Non-pigmented ciliary epithelial cell (primary cell): ENCODE measurements at places on chromosomes 1 and 21.

DNA sequence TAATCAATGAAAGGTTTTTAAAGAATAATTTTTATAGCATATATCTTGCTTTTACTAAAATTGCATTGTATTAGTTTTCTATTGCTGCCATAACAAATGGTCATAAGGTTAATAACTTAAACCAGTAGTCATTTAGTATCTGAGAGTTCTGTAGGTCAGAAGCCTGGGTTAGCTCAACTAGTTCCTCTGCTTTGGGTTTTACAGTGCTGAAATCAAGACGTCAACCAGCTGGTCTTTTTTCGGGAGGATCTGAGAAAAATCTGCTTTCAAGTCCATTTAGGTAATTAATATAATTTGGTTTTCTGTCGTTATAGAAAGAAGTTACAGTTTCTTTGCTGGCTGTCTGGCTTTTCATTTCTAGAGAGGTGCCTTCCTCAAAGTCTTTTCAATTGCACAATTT, 577.7 kb downstream of the MRPL39 start:
- DNase-seq, result no peak

- DNase-seq, result no peak
These were observed 18.4 kb downstream of the CCT3 start for GRCh38 chr1:156319664-156320063.

DNA sequence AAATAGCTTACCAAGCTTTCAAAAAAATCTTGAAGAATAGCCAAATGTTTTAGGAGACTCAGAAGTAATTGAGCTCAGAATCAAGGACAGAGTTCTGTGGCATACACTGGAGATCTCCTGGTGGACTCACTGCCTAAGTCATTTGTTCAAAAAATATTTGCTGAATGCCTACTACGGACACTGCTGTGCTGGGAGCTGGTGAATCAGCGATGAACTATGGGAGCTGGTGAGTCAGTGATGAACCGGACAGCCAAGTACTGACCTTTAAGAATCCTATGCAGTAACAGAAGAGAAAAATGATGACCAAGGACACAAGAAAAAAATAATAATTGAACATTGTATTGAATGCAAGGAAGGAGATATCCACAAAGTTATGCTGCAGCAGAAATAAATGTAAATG, 717.9 kb upstream of the CXADR start:
- DNase-seq, result peak; percentile 92

DNA sequence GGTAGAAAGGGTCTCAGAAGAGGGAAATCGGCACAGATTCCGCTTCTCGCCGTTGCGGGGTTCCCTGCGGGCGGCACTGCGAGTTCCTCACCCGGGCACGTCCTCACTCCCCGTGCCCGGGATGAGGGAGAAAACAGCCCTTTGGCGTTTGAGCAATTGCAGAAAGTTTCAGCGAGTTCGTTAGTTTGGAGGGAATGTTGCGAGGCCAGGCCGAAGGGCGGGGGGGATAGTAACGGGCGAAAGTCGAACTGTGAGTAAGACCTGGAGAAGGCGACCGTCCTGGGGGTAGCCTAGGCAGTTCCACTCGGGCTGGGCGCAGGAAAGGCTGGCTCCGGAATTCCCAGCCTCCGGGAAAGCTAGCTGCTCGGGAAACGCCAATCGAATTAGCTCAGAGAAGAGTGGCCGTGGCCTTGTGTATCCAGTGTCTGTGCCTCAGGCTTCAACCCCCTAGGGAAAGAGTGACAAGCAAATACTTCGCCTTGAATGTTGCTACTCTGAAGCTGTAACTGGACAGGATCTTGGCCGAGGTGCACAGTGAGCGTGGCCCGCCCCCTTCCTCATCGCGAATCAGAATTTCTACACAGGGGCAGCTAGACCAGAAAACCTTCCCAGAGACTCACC, 787 bp downstream of the PTGFR start:
- DNase-seq, result peak; percentile 11

- DNase-seq, result no peak
These were observed 6.7 kb downstream of the SLC1A7 start for GRCh38 chr1:53135735-53136114.

DNA sequence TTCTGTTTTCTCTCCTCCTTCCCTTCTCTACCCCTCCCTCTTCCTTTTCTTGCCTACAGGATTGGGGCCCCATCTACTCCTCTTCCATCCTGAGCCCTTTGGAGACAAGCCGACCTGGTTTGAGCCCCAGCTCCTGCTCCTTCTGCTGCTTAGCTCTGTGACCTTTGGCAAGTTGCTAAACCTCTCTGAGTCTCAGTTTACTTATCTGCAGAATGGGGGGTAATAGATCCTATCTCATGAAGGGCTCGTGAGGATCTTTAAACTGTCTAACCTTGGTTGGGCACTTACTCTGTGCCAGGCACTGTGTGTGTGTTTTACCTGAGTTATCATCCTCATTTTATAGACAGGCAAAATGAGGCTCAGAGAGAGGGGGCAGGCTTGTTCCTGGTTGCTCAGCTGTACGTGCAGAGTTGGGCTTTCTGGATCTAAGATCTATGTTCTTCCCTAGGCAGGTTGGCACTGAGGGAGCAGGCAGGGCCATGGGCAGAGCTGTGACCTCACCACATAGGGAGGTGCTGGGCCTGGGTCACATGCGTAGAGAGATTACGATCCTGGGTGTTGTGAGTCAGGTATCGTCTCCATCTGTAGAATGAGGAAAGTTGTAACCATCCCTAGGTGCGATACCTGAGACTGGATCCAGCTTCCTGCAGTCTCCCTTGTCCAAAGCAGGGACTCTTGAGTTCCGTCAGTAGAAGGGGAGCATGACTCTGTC, 58.5 kb downstream of the FOXO6 start:
- DNase-seq, result no peak

DNA sequence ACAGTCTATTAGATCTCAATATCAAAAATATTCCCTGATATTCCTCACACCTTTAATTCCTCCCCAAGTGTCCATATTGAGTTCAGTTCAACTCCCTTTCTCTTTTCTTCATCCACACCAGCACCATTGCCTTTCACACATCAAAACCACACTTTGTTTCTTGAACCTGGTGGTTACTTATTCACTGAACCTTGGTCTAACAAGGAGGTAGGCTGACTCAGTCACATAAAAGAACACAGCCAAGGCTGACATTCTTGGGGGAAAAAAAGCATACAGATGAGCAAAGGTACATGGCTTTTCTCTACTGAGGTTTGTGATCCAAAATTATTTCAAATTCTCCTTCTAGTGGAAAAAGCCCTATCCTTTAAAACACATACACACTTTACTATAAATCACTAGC, 131.7 kb upstream of the USH2A start:
- no peak for DNase-seq

GRCh38 chr1:106756752-106757151, 299.7 kb upstream of the PRMT6 start:
- no peak for DNase-seq

DNA sequence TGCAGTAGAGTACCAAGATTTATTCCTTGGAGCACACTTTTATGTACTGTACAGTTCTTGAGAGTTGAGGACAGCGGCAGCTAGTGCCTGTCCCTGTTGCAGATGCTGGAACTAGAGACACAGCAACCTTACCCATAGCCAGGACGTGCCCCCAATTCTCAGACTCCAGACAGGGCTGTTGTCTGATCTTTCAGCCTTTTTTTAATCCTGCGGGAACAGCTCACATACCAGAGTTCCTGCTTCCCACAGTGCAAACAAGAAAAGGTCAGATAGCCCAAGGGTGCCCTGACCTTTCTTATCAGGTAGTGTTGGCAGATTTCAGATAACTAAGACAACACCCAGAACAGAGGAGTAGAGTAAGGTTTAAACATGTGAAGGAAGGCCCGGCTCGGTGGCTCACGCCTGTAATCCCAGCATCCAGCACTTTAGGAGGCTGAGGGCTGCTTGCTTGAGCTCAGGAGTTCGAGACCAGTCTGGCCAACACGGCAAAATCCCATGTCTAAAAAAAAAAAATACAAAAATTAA, 78.5 kb downstream of the DOP1B start:
- DNase-seq, result no peak
